Suprapubic skin (tissue), 4 donors: ENCODE measurements at places on chromosomes 11 and 22.

DNA sequence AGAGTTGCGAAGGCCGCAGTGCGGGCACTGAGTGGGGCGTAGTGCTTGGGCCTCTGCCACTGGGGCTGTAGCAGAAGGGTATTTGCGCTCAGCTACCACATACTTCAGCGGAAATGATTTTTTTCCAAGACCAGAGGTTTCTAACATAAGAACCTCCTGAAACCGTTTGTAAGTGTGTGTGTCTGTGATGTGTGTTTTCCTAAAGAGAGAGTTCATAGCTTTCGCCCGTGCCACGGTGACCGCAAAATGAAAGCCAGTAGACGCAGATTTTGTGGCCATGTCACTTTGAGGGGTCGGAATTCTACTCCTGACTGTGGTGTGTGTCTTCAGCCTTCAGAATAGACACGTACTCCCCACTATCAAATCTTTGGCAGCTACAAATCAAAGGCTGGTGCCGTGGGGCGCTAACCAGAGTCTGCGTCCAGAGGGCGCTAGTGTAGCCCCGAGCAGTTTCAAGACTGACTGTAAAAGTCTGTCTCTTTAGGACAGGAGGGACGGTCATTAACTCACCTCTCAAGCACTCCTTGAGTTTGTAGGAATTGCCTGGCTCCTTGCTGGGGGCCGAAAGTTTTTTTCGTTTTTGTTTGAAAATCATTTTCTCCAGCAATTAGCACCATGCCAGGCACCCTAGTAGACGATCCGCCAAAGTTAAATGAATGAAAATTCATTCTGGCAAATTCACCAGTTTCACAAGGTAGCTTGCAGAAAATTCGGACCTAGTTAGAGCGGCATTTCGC, 2.5 kb upstream of the CALCA start:
- H3K27ac ChIP-seq = no peak overlapping the region
- no peak for DNase-seq
- peaks cover 67% of the 10 kb centered on the region for H3K27me3 ChIP-seq
- H3K4me3 ChIP-seq = peak overlapping the region; percentile 35
- H3K4me1 ChIP-seq = peaks cover 38% of the 10 kb centered on the region
- H3K36me3 ChIP-seq = no peaks in the 10 kb centered on the region

- no peak overlapping the region for H3K27ac ChIP-seq
- H3K27me3 ChIP-seq = no peaks in the 10 kb centered on the region
- H3K4me3 ChIP-seq = no peak overlapping the region
- DNase-seq = no peak
- peaks cover 7% of the 10 kb centered on the region for H3K36me3 ChIP-seq
- H3K4me1 ChIP-seq = no peaks in the 10 kb centered on the region
Measured at GRCh38 chr22:30894371-30894740, 74.2 kb downstream of the MORC2 start.

DNA sequence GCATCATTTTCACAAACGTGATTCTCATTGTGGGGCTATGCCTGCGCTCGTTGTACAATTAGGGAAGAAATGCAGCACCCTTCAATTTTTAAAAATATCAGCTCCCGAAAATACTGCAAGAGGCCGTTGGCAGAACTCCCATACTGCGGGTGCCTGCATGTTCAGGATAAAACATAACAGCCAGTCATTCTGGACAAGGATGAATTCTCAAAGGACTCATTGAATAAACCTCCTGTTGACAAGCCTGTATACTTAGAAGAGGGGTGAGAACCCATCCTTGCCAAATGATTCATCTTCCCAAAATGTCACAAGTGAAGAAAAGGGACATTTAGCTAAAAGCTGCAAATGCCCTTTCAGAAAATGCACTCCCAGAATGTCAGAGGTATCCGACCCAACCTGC, 141.9 kb downstream of the CSNK2A3 start:
- no peaks in the 10 kb centered on the region for H3K36me3 ChIP-seq
- peak overlapping the region; percentile 28 for H3K27ac ChIP-seq
- H3K27me3 ChIP-seq = no peaks in the 10 kb centered on the region
- H3K4me1 ChIP-seq = peaks cover 12% of the 10 kb centered on the region
- no peak overlapping the region for H3K4me3 ChIP-seq

DNA sequence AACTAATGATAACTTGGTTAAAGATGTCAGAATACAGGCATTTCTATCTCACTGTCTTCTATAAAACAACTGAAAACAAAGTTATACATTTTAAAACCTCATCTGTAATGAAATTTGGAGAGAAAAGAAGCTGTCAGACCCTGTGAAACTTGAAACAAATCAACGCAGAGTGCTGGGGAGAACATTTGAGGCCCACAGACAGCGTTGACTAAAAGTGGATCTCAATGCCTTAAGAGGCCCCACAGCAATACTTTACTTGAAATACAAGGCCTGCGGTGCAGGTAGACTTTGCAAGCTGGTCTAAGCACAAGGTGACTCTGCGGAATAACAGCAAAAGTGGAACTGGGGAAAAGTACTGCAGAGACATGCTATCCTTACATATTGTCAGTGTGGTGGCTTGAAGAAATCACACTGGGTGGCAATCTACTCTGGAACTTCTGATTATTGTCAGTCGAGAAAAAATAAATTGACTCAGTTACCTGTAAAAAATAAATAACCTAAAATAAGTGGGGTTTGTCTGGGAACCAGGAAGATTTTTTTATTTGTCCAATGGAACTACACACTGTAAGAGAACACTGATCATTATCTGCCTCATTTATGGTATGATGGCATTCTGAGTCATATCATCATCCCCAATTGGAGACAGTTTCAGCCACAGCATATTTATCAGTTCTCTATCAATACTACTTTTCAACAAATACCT, 138.9 kb downstream of the LUZP2 start:
- no peaks in the 10 kb centered on the region for H3K4me1 ChIP-seq
- no peaks in the 10 kb centered on the region for H3K27me3 ChIP-seq
- DNase-seq = no peak
- no peak overlapping the region for H3K27ac ChIP-seq
- no peaks in the 10 kb centered on the region for H3K36me3 ChIP-seq

GRCh38 chr11:121582296-121582695, 129.5 kb upstream of the SORL1-AS1 start:
- no peak overlapping the region for H3K27ac ChIP-seq
- no peaks in the 10 kb centered on the region for H3K4me1 ChIP-seq

DNA sequence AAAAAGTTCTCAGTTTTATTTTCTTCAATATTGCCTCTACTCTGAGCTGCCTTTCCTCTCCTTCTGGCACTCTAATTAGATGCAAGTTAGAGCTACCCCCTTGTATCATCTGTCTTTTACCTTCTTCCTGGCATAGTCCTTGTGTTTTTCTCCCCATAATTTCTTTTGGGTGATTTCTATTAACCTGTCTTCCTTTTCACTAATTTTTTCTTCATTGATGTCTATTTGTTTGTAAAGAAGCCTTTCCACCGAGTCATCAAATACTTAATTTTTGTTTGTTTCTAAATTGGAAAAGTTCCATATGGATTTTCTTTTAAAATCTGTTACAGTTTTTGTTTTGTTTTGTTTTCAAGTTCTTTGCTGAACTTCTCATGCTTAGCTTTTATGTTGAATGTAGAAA, 558.1 kb downstream of the TBC1D22A start:
- no peak for DNase-seq
- no peak overlapping the region for H3K4me3 ChIP-seq
- H3K27ac ChIP-seq = no peak overlapping the region
- no peaks in the 10 kb centered on the region for H3K4me1 ChIP-seq
- H3K36me3 ChIP-seq = no peaks in the 10 kb centered on the region

GRCh38 chr22:30626413-30626812, 9.2 kb upstream of the SLC35E4 start:
- no peak overlapping the region for H3K27ac ChIP-seq
- no peaks in the 10 kb centered on the region for H3K27me3 ChIP-seq
- no peaks in the 10 kb centered on the region for H3K36me3 ChIP-seq
- DNase-seq = no peak
- H3K4me1 ChIP-seq = no peaks in the 10 kb centered on the region
- no peak overlapping the region for H3K4me3 ChIP-seq

DNA sequence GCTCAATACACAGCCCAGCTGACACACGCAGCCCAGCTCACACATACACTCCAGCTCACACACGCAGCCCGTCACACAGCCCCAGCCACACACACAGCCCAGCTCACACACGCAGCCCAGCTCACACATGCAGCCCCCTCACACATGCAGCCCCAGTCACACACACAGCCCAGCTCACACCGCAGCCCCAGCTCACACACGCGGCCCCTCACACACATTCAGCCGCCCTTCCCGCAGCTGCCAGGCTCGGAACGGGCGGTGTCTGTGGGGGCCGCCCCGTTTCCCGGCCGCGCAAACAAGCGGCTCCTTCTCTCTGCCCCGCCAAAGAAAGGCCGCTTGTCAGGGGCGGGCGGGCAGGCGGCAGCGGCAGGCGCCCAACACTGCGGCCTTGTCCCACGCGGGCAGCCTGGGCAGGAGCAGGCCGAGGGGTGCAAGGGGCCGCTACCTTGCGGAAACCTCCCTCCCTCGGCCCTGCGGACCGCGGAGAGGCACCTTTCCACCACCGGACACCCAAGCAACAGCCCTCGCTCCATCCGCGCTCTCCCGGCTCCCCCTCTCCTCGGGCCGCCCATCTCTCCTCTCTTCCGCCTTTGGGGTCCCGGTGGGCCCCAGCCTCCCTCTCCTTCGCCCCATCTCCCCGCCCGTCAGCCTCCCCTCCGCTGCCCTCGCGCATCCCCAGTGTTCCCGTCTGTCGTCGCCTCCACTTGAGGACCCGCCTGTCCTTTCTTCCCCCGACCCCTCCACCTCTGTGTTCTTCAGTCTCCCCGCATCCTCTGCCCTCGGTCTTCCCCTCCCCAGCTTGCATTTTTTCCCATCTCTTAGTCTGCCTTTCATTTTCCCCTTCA, 2.2 kb downstream of the PHLDB1 start:
- H3K4me1 ChIP-seq = peaks cover 73% of the 10 kb centered on the region
- H3K27ac ChIP-seq = peak overlapping the region; percentile 95
- peak overlapping the region; percentile 69 for H3K4me3 ChIP-seq
- peaks cover 5% of the 10 kb centered on the region for H3K27me3 ChIP-seq

GRCh38 chr11:128246810-128247594, 340.4 kb downstream of the ETS1 start:
- H3K27ac ChIP-seq = peak overlapping the region; percentile 72
- no peaks in the 10 kb centered on the region for H3K27me3 ChIP-seq
- H3K4me3 ChIP-seq = no peak overlapping the region
- H3K36me3 ChIP-seq = no peaks in the 10 kb centered on the region

- H3K4me1 ChIP-seq = peaks cover 3% of the 10 kb centered on the region
- no peak for DNase-seq
- H3K36me3 ChIP-seq = peaks cover 13% of the 10 kb centered on the region
- H3K27ac ChIP-seq = no peak overlapping the region
- no peaks in the 10 kb centered on the region for H3K27me3 ChIP-seq
Measured at GRCh38 chr11:78251083-78251775, 62.5 kb downstream of the USP35 start.

DNA sequence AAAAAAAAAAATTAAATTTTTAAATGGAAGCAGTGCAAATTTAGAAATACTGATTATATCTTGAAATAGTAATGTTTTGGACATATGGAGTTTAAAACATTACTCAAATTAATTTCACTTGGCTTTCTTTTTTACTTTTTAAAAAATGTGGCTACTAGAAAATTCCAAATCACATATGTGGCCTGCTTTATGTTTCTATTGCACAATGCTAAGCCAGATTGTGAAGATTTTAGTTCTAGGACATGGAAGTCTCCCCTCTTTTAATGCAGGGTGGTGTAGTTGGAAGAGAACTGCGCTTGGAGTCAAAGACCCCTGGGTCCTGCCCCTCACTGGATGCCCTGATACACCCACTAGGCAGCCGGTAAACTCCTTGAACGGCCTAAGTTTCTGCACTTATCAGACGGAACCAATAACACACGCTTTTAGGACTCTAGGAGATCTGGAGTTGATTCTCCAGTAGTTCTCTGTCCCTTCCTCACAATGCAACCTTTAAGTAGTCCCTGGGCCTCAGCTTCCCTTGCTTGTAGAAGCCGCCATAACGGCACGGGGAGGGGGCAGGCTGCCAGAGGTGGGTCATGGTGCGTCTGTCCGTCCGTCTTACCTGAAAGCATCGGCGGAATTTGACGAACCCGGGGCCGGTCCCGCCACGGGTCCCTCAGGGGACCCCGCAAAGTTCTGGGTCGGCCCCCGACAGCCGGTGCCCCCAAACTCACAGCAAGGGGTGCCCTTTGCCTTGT, 505 bp downstream of the FAM227A start:
- peak overlapping the region; percentile 89 for H3K27ac ChIP-seq
- H3K36me3 ChIP-seq = no peaks in the 10 kb centered on the region
- DNase-seq = peak; percentile 67

- DNase-seq = no peak
- H3K4me3 ChIP-seq = no peak overlapping the region
- no peaks in the 10 kb centered on the region for H3K36me3 ChIP-seq
- H3K27ac ChIP-seq = no peak overlapping the region
- no peaks in the 10 kb centered on the region for H3K27me3 ChIP-seq
- no peaks in the 10 kb centered on the region for H3K4me1 ChIP-seq
Measured at GRCh38 chr11:131580476-131580875, 210.1 kb downstream of the NTM start.

- H3K4me1 ChIP-seq = peaks cover 11% of the 10 kb centered on the region
- no peak for DNase-seq
- no peaks in the 10 kb centered on the region for H3K36me3 ChIP-seq
- no peaks in the 10 kb centered on the region for H3K27me3 ChIP-seq
Measured at GRCh38 chr11:36027731-36028130, 83.9 kb downstream of the LDLRAD3 start.

DNA sequence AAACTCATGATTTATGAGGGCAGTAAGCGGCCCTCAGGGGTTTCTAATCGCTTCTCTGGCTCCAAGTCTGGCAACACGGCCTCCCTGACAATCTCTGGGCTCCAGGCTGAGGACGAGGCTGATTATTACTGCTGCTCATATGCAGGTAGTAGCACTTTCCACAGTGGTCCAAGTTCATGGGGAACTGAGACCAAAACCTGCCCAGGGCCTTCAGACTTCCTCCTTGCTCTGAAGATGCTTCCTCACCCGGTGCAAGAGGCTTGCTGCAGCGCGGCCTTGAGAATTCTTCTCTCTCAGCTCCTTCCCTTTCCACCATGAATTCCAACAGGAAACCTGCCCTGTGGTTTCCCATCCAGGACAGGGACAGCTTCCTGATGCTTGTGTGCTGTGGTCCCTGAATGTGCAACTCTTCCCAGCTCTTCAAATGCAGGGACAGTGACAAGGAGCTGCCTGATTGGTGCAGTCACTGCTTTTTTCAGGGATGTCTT, 53.9 kb downstream of the GGTLC2 start:
- no peak for DNase-seq
- peaks cover 10% of the 10 kb centered on the region for H3K27me3 ChIP-seq
- H3K27ac ChIP-seq = no peak overlapping the region
- H3K4me3 ChIP-seq = no peak overlapping the region

DNA sequence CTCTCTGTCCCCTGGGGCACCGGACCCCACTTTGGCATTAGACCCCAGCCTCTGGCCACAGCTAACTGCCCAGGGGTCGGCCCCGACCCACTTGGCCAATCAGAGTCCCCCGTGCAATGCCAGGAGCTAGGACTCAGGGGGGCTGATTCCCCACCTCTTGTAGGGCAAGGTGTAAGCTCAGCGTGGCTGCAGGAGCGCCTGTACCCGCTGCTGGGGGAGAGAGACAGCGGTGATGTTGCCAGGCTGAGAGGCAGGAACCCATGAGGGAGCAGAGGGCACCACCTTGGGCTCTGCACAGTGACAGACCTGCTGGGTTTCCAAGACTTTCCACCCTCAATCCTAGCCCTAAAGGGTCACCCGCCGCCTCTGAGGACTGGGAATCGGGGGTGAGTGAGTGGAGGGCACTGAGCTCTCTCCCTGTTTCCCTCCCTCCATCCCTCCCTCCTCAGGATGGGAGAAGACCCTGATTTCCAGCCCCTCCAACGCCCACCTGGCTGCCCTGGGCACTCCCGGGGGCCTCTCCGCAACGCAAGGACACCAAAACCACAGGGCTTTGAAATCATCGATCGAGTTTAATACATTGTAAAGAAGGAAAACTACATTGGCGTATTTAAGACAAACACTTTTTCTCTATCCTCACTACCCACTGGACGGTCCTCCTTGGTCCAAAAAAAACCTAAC, 128.4 kb downstream of the ARHGAP8 start:
- H3K4me3 ChIP-seq = no peak overlapping the region
- H3K4me1 ChIP-seq = no peaks in the 10 kb centered on the region
- no peak for DNase-seq
- peaks cover 4% of the 10 kb centered on the region for H3K27me3 ChIP-seq
